GM13977 (cell line): ENCODE measurements at places on chromosomes 16 and 17.

- no peak for DNase-seq
Observed at GRCh38 chr16:1556254-1556653, 22.8 kb downstream of the TMEM204 start.

DNA sequence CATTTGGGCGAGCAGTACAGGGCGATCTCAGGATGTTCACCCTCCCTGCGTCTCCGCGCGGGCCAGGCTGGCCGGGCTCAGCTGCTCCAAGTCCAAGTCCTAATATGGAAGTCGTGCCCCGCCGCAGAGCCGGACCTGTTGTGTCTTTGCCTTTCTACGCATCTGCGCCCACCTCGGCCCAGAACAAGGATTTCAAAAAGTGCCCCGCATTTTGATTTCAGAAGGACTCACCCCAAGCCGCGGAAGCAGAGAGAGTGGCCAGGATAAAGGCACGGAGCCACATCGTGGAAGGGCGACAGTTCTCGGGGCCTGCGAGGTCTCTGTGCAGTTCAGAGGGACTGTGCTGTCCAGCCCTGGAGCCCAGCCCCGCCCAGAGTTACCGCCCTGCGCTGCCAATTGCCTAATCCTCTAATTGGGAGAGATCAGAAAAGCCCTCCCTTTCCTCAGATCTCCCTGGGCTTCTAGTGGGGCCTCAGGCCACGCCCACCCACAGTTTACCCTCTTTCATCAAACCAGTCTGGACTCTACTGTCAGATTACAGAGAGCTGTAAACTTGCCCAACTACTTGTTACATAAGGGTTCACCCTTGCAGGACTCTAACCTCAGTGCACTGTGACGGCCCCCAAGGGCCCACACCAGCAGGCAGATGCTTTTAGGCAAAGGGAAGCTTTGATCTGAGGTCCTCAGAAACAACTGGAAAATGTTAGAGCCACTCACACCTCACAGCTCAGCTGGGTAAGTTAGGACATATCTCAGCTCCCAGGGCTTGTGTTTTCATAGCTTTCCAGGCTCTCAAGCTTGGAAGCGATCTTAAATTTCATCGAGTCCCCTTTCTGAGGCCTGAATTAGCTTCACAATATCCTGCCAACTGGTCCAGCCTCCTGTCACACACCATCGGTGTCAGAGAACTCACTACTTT lies at the start of gene CES1:
TSS of gene CES1 (minus strand) at position 324 of the 919 bp plus-strand sequence. CDS start at position 283, 41 bp downstream.
- no peak for DNase-seq

DNA sequence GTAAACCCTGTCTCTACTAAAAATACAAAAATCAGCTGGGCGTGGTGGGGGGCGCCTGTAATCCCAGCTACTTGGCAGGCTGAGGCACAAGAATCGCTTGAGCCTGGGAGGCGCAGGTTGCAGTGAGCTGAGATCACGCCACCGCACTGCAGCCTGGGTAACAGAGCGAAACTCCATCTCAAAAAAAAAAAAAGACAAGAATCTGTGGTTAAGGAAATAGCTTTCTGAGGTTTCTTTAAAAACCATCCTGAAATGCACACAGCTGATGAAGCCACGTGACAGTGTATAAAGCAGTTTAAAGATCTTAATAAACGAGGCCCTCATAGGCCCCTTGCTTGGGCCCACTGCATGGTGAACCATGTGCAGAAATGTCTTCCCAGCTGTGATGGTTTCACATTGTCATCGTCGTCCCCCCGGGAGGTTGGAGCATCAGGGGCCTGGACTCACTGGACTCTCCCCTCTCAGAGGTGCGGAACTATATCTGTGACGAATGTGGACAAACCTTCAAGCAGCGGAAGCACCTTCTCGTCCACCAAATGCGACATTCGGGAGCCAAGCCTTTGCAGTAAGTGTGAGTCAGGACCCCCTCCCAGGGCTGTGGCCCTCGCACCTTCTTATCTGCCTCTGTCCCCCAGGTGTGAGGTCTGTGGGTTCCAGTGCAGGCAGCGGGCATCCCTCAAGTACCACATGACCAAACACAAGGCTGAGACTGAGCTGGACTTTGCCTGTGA lies 16.2 kb downstream of the ZNF276 start:
- no peak for DNase-seq

- DNase-seq = no peak
Observed at GRCh38 chr17:55322453-55322985, 57.8 kb downstream of the HLF start.

- no peak for DNase-seq
Observed at GRCh38 chr17:1783271-1783670, 21.4 kb downstream of the SERPINF1 start.
